ENCODE measurements at places on chromosomes 1 and 21. TPM values are rescaled to one million over a fixed set of nuclear protein-coding genes. Genes with fewer than 3 reads are reported as not detected.

GRCh38 chr1:29592261-29592615, 355.9 kb downstream of the PTPRU start:
- no peak for DNase-seq

DNA sequence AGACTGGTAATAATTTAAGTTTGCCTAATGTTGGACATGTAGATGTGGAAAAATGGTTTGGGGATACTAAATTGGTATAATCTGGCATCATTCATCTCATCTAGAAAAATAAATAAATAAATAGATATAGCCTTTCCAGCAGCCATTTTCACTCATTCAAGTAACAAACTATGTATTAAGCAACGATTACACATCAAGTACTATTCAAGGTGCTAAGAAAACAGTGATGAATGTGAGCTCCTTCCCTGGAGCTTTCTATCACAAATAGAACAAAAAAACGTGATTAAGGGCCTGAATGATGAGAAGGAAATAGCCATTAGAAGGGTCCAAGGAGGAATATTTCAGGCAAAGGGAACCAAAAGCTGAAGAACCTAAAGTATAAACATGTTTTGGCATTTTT, 37.1 kb downstream of the STIL start:
- DNase-seq: no peak

DNA sequence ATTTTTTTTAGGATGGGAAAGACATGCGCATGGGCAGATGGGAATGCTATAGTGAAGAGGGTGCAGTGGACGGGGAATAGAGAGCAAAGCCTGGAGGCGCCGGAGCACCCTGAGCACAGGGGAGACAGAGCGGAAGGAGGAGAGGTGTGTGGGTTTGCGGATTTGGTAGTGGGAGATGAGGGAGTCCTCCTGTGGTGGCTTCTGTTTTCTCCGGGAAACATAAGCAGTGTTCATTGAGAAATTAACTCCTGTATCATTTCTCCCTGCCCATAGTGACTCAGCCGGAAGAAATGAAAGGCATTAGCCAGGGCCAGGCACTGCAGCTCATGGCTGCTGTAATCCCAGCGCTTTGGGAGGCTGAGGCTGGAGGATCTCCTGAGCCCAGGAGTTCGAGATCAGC, 4.7 kb upstream of the PTPRF start:
- DNase-seq: no peak

GRCh38 chr1:24786191-24786590, 40.9 kb downstream of the CLIC4 start:
- no peak for DNase-seq

DNA sequence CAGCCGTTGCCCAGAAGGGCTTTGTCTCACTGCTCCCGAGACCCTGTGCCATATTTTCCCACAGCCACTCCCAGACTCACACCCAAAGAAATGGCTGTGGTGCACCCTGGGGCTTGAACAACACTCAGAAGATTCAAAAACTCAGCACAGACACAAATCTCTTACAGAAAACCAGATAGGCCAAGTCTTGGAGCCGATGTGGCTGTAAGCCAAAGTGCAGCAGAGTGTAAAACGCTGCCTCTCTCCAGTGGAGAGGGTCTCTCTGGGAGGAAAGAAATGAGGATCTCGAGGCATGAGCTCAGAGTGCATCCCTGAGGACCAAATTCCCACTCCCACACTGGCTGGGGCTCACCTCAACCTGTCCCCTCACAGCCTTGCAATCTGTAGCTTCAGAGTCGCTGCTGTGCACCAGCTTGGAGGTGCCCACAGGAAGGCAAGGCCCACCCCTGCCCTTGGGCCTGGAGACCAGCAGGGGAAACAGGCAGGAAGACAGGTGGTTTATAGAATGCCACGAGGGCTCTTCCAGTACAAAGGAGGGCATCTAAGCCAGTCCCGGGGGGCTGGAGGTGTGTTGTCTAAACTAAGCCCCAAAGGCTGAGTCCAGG, 171.3 kb upstream of the AJAP1 start:
- no peak for DNase-seq

The HSD11B1 gene
- not detected for total RNA-seq

The ATP1A2 gene
- total RNA-seq: not detected

All from CD8-positive, alpha-beta T cell (primary cell).